Left ventricle myocardium inferior (tissue), 1 donor: ENCODE measurements at places on chromosomes 5 and 9.

- H3K27me3 ChIP-seq, result peaks cover 6% of the 10 kb centered on the region
- H3K4me3 ChIP-seq, result no peak overlapping the region
- no peak overlapping the region for H3K27ac ChIP-seq
These were observed 238.6 kb upstream of the TMEM161B start for GRCh38 chr5:88507261-88507660.

GRCh38 chr9:2039294-2040180, 24.4 kb downstream of the SMARCA2 start:
- peaks cover 68% of the 10 kb centered on the region for H3K4me1 ChIP-seq
- peaks cover 44% of the 10 kb centered on the region for H3K36me3 ChIP-seq
- DNase-seq, result no peak
- H3K27ac ChIP-seq, result peak overlapping the region; percentile 75

DNA sequence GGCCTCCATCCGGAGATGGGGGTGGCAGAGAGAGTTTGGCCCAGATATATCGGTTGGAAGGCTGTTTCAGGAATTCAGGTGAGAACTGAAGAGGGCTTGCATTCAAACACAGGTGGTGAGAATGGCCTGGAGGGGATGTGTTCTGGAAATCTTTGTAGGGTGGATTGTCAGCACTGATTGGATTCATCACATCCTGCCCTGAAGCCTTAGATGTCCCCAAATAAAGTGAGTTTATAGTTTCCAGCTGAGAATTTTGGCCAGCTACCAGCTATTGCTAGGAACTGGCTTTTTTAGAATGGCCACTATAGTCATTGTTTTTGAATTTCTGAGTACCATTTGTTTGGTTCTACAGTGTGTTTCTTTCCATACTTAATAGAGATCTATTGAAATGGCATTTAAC, 46.1 kb upstream of the ANKH start:
- peaks cover 18% of the 10 kb centered on the region for H3K4me1 ChIP-seq
- no peak overlapping the region for H3K4me3 ChIP-seq
- DNase-seq, result no peak
- H3K36me3 ChIP-seq, result no peaks in the 10 kb centered on the region

DNA sequence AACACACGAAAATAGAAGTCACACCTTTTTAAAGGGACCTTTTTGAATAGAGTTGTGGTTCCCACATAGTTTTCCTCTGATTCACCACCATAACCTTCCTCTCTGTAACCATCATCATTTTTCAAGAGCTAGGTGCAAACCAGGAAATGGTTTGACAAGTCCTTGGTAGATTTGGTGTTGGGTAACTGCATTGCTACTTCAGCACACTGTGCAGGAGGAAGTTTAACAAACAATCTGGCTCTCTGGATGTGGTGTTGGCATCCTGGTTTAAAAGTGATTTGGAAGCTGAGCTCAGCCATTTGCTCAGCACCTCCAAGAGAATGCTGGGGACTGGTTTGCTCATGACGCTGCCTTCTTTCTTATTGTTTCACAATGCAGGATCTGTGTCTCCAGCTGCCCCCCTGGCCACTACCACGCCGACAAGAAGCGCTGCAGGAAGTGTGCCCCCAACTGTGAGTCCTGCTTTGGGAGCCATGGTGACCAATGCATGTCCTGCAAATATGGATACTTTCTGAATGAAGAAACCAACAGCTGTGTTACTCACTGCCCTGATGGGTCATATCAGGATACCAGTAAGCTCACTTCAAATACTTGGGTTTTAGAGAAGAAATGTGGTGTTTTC, 213.1 kb downstream of the RFK start:
- no peak overlapping the region for H3K27ac ChIP-seq
- H3K4me1 ChIP-seq, result peaks cover 10% of the 10 kb centered on the region
- no peak overlapping the region for H3K4me3 ChIP-seq
- H3K27me3 ChIP-seq, result no peaks in the 10 kb centered on the region
- DNase-seq, result no peak

DNA sequence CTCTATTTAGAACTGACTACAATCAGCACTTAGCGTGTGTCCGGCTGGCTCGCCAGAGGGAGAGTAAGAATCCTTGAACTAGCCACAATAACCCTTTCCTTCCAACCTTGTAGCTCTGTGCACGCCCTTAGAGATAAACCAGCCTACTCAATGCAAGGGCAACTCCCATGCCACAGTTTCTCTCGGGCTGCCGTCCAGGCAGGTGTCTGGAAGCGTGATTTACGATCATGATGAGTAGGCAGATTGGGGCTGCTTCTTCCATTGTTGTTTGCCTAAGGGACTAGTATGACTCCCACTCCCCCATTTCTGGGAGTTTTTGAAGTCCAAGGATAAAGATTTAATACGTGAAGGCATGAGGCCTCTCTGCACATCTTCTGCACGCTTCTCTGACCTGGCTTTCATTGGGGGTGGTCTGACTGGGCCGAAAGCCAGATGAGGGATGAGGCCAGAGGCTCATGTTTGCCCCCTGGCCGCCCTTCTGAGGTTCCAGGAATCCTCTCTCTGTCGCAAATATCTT, 134.0 kb upstream of the MYO10 start:
- DNase-seq, result no peak
- H3K27ac ChIP-seq, result peak overlapping the region; percentile 61
- H3K4me3 ChIP-seq, result no peak overlapping the region
- no peaks in the 10 kb centered on the region for H3K27me3 ChIP-seq

DNA sequence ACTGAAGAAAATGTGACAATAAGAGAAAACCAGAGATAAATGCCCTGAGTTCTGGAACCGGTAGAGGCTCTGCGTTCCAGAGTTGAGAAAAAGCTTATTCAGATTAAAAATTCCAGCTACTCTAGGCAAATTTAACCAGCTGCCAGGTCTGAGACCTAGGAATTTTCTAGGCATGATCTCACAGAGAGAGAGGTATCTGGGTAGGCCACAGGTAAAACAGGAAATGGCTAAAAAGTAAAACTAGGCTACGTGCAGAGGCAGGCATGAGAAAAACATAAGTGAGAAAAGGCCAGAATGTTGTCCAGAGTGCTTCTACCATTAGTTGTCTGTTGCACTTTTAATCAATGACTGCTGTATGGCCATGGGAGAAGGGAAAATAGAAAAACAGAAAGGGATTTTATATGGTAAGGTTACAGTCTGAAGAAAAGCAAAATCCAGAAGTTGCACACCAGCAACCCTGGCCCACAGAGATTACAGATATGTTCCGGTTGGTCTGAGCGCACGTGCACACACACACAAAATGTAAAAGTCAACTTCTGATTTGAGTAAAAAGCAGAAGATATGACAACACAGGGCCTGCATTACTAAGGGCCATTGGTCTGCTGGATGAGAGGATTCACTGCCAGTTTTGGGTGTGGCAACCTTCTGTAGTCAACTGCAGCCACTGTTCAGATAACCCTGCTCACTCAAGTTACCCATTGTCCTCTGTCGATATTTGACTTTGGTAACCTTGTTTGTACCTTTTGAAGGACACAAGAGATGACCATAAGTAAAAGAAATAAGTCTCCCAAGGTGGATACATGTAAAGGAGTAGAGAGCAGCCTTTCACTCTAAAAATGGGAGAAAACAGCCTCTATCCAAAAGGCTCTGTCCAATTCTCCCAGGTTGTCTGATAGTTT, 266.0 kb downstream of the DTWD2 start:
- no peak overlapping the region for H3K4me3 ChIP-seq
- no peak overlapping the region for H3K27ac ChIP-seq
- H3K4me1 ChIP-seq, result no peaks in the 10 kb centered on the region
- no peaks in the 10 kb centered on the region for H3K27me3 ChIP-seq
- DNase-seq, result no peak
- no peaks in the 10 kb centered on the region for H3K36me3 ChIP-seq

GRCh38 chr9:95176755-95177319, 140.7 kb downstream of the FANCC start:
- H3K4me1 ChIP-seq, result no peaks in the 10 kb centered on the region
- H3K36me3 ChIP-seq, result no peaks in the 10 kb centered on the region
- no peak overlapping the region for H3K27ac ChIP-seq
- no peaks in the 10 kb centered on the region for H3K27me3 ChIP-seq
- no peak for DNase-seq
- H3K4me3 ChIP-seq, result no peak overlapping the region

DNA sequence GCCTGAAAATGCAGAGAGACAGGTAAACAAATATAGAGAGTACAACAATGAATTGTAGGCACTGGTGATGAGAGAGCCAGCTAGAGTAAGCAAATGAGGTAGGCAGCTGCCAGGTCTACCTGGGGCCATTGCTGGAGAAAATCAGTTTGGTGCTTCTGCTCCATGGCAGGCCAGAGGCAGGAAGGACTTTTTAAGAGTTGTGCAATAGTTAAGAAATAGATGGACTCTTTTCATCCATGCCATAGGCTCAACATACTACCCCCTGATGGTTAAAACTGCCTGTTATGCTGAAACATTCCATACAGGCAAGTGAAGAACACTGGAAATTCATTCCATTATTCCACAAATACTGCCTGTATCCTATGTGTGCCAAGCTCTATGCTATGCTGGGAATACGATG, 86.5 kb upstream of the CCDC112 start:
- no peaks in the 10 kb centered on the region for H3K27me3 ChIP-seq
- no peak overlapping the region for H3K27ac ChIP-seq
- DNase-seq, result no peak

DNA sequence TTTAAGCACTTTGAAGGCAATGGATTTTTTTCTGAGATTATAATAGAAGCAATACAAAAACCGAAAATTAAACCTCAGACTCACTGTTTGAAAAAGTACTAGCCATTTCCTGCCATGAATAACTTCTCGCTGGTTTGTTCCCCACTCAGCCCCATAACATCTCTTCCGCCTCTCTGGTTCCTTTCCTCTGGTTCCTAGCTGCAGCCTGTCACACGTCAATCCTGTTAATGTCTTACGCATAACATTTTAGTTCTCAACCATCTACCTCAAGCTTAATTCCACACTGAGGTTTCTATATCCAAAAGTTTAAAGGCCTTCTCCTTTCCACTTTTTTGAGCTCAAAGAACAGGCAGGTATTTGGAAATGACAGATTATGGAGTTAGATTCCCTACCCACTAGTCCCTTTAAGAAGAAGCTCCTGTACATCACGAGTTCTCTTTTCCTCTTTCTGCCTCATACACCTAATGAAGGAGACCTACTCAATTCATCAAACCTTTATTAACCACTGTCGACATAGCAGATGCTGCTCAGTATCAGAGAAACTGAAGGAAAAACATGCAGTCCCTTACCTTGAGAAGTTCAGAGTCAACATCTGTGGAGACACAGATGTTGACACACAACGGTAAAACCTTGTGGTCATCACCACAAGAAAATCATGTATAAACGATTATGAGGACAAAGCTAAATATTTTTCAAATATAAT, 243.0 kb upstream of the PTGER4 start:
- no peak overlapping the region for H3K4me3 ChIP-seq
- no peak overlapping the region for H3K27ac ChIP-seq
- H3K36me3 ChIP-seq, result no peaks in the 10 kb centered on the region
- no peaks in the 10 kb centered on the region for H3K27me3 ChIP-seq

- no peaks in the 10 kb centered on the region for H3K27me3 ChIP-seq
- H3K4me1 ChIP-seq, result no peaks in the 10 kb centered on the region
- H3K36me3 ChIP-seq, result no peaks in the 10 kb centered on the region
These were observed 14.4 kb downstream of the DOCK8 start for GRCh38 chr9:228929-229695.
